AG09309 (cell line): ENCODE measurements at places on chromosomes 6 and 20.
A peak's percentile ranks its signal among the peaks of the same experiment; 100 is the strongest.

DNA sequence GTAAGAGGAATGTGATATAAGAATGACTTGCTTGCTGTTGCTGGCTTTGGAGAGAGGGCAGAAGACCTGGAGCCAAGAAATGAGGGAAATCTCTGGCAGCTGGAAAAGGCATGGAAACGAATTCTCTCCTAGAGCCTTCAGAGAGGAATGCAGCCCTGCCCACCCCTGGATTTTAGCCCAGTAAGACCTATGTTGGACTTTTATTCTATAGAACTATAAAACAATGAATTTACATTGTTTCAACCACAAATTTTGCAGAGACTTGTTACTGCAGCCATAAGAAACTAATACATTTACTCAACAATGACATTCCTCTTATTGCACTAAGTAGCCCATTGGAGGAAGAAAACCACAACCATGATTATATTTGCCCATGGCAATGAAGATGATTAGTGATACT, 39.5 kb upstream of the PREP start:
- DNase-seq: no peak

GRCh38 chr6:108711071-108711470, 137.2 kb upstream of the ARMC2 start:
- no peak for DNase-seq

DNA sequence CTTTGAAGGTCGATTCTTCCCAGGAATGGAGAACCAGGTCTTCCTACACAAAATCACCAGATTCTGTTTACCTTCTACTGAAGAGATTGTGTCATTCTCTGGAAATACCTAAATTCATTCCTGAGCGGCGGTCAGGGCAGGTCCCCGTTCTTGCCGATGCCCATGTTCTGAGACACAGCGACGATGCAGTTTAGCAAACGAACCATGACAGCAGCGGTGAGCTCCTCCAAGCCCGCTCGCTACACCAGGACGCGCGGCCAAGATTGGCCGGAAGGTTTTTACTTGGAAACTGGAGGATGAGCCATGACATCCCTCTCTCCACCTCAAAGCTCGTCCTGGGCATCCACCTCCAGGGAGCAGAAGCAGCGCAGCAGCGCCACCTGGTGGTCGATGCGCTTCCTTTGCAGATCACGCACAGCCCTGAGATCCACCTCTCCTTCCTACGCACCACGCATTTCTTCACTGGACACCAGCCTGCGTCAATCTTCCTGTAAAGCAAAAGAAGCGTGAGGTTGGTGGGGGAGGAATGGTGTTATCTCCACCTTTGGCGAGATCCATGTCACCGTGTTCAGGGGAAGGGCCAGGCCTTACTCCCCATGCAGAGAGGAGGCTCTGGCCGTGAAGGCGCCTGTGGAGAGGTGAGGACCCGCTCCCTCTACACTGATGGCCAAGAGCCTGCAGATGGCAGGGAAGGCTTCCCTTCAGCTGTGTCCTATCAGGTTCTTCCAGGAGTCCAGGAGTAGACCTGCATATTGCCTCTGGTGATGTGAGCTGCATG, 9.9 kb upstream of the HLA-B start:
- DNase-seq: peak; percentile 50

DNA sequence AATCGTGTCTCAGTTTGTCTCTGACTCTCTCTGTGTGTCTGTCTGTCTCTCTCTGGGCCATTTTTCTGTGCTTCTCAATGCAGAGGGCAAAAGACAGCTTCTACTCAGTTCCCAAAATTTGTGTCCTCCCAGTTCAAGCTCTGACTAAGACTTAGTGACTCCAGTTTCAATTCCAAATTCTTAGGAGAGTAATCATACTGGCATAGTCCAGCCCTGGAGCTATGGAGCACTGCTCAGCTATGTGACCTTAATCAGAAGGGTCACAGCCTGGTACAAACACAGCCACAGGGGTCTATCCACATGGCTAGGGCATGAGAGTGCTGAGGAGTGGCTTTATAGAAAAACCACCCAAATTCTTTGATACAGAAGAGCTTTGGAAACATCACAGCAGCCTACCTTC, 91.9 kb downstream of the FOXF2 start:
- DNase-seq: peak; percentile 82

DNA sequence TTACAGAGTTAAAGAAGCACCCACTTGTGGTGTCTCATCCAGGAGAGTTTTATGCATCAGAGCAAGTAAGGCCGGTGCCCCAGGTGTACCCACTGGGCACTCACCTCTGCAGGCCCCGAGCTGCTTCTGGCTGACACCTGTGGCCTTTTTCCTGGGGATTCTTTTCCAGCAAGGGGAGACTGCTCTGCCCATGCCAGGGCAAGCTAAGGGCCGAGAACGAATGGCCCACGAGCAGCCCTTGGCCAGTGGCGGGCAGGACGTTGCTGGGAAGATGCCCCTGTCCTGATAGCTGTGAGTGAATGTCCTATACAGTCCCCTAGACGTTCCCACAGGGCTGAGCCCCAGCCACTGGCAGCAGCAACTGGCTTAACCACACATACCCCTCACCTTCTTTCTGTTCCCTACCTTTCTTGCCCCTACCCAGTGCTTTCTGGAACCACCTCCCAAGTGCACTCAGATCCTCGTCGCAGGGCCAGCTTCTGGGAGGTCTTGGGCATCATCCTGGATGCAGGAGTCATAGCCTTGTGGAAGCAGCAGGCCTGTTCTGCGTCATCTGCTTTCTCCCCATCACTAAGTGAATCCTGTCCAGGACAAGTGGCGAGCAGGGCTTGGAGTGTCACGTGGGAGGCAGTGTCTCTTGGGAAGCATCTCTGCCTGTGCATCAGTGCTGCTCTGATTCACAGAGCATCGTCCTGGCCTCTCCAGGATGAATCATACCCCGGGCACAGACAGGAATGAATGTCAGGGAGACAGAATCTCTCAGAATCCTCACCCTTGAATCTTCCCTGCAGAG, 32.5 kb downstream of the SYNDIG1 start:
- peak; percentile 83 for DNase-seq

- no peak for DNase-seq
These were observed 20.5 kb downstream of the PERP start for GRCh38 chr6:138086573-138087196.

DNA sequence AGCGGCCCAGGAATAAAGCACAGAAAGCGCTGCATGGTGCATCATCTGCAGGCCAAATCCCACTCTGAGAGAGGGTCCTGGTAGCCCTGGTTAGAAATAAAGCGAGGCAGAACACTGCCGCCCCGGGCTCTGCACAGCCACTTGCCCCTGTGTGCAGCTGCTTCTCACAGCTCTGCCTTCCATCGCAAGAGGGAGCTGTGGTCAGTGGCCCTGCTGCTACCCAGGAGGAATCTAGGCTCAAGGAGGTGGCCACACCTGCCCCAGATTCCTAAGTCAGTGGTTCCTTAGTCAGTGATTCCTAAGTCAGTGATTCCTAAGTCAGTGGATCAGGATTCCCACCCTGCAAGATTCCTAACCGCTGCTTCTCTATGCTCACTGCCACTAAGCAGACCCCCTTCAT, 8.8 kb downstream of the CDH4 start:
- DNase-seq: no peak

DNA sequence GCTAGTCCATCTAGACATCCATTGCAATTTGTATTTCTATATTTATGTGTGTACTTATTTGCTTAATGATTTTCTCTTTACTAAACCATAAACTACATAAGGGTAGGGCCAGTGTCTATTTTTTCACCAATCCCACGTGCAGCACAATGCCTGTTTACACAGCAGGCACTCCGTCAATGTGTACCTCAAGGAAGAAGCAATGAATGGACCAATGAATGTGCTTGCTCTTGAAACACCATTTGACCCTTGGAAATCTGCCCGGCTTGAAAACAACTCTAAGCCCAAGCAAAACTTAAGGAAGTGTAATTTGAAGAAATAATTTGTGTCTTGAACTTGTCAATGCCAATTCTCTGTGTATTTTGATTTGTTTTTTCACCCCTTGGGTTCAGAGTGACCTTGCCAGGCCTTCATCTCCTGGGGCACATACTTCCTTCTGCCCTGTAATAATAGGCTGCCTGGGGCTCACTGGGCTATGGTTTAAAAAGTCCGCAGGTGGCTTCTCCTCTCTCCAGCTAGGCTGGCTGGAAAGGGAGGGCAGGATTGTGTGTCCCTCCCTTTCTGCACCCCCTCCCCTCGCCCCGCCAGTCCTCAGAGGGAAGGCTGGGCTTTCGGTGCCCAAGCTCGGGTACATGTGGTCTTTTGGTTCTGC, 140.8 kb upstream of the ARMC2 start:
- no peak for DNase-seq

DNA sequence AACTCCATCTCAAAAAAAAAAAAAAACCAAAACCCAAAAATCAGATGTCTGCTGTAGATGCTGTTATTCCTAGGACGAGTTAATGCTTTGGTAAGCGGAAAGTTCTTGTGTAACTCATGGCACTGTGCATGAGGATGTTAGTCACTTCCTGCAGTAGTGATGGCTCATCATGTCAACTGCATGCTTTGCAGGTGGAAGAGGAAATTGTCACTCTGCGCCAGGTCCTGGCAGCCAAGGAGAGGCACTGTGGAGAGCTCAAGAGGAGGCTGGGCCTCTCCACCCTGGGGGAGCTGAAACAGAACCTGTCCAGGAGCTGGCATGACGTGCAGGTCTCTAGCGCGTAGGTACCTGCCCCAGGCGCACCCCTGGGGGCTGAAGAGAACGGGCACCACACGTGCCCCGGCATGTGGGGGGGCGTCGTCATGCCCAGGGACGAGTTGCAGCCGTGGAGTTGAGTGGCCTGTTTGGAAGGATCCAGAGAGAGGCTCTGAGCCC, 8.5 kb downstream of the TPD52L2 start:
- peak; percentile 56 for DNase-seq

DNA sequence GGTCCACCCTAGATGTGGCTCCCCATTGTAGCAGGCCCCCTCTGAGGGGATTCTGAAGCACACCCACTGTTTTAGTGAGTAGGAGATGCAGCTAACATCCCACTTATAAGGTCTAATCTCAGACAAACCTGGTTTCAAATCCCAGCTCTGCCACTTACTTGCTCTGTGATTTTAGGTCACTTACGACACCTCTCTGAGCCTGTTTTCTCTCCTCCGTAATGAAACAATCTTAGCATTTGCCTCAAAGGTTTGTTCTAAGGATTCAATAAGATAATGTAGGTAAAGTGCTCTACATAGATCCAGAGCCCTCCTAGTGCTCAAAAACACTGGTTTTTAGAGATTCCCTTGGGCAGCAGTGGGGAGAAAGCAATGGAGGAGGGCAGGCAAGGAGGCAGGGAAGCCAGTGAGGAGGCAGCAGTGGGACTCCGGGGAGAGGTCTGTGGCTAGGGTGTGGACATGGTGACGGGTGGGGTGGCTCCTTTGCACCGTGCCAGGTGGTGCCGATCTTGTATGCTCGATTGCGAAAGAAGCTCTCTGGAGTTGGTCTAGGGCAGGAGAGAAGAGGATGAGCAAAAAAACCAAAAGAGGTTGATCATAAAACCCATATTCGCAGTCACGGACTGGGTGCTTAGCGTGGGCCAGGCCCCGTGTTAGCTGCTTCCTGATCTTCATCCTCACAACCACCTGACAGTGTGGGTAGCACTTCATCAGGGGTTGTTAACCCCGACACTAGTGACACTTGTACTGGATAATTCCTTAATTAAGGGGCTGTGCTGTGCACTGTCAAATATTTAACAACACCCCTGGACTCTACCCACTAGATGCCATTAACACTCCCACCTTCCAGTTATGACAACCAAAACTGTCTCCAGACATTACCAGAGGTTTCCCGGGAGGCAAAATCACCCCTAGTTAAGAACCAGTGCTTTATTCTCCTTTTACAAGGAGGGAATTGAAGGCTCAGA, 16.8 kb upstream of the PTGIS start:
- no peak for DNase-seq

GRCh38 chr6:38078671-38079070, 259.1 kb downstream of the ZFAND3 start:
- no peak for DNase-seq

DNA sequence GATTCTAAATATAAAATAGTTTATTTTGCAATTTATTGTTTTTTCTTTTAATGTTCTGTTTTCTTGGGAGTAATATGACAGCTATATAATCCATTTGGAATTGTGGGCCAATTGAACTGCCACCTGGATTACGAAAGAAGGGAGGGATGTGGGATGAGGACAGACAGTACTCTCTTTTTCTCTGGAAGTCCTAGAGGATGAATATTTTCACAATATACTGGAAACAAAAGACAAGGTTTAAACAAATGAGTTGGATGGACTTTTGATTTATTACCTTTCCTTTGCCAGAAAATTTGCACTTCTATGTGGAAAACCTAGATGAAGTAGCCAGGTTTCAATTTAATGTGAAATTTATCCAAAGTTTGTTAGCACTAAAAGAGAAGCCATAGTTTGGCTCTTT, 325.5 kb upstream of the IMPG1 start:
- DNase-seq: no peak

- DNase-seq: no peak
These were observed 518.1 kb downstream of the TFAP2A start for GRCh38 chr6:9896806-9897205.

DNA sequence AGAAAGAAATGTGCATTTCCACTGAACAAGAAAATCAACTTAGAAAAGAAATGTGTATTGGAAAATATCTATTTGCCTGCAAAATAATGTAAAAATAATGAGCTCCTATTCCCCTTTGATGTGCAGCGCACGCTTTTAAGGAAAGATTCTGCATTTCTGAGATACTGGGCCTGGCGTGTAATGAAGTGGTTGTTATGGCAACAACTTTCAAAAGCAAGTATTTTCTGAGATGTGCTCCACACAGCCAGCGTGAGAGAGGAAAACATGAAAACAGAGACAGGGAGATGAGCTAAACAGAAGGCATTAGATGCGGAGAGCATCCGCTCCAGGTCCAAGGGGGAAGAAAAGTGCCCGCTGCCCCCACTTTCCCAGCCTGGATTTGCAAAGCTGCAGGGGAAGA, 39.1 kb upstream of the GTSF1L start:
- no peak for DNase-seq

GRCh38 chr6:2877057-2877882, 25.8 kb downstream of the SERPINB9 start:
- DNase-seq: peak; percentile 16

- DNase-seq: no peak
These were observed 30.4 kb downstream of the JARID2 start for GRCh38 chr6:15276036-15276985.

DNA sequence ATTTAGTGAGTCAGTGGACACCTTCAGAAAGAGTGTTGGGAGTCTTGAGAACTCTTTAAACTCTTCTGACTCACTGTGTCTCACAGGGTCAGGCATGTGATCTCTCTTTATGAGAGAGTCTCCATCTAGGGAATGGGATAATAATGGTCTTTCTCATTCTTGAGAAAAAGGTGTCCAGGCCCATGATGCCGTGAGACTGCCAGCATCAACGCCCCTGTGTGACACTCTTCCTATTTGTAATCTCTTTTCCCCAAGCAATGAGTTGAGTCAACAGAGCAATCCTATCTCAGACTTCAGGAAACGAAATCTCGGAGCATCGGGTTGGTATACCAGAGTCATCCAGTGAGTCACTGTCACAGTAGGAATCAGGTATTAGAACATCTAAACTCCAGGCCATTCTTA, 82.3 kb upstream of the BMP2 start:
- DNase-seq: peak; percentile 7
